ENCODE measurements at places on chromosomes 12 and 14.

- DNase-seq, result no peak
These were observed 89.0 kb downstream of the STON2 start for GRCh38 chr14:81311141-81311540.

- peak; percentile 87 for DNase-seq
These were observed 13.8 kb downstream of the NGDN start for GRCh38 chr14:23483236-23483854.

DNA sequence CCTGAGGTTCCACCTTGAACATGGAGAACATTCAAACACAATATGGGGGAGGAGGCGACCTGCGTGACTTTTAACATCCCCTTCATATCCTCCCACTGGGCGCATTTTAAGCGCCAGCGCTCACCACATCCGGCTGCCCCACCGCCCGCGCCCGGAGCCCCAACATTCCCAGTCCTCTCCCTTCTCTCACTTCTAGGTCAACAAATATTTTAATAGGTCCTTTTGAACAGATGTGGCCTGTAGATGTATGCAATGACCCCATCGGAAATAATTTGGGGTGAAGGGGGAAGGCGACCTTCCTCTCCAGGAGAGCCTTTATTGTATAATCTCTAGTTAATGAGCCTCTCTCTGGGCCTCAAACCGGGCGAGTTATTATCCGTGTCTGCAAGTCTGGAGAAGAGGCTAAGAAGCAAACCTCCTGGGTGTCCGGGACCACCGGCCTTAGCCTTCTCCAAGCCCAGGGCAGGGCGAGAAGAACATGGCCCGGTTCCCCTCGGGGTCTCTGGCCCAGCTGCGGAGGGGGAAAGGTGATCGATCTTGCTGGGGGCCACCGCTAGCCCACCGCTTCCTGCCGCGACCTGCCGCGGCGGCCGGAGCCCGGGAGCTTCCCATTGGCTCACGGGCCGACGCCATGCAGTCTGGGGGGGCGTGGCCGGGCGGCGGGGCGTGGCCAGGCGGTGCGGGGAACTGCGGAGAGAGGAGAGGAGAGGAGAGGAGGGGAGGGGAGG is 83.2 kb upstream of the HMGA2 start:
- DNase-seq, result peak; percentile 97

GRCh38 chr12:25690996-25691864 is 138.1 kb upstream of the LMNTD1 start:
- DNase-seq, result no peak

- DNase-seq, result no peak
These were observed 54.4 kb upstream of the PRMT8 start for GRCh38 chr12:3436461-3437065.

GRCh38 chr12:90404071-90404470 is 550.9 kb downstream of the CCER1 start:
- DNase-seq, result no peak

GRCh38 chr12:57491393-57492280 is 3.8 kb downstream of the MARS1 start:
- no peak for DNase-seq

GRCh38 chr12:42586268-42586667 is 3.3 kb downstream of the PRICKLE1 start:
- no peak for DNase-seq

GRCh38 chr12:57159311-57159710 is 11.9 kb upstream of the LRP1-AS start:
- no peak for DNase-seq

DNA sequence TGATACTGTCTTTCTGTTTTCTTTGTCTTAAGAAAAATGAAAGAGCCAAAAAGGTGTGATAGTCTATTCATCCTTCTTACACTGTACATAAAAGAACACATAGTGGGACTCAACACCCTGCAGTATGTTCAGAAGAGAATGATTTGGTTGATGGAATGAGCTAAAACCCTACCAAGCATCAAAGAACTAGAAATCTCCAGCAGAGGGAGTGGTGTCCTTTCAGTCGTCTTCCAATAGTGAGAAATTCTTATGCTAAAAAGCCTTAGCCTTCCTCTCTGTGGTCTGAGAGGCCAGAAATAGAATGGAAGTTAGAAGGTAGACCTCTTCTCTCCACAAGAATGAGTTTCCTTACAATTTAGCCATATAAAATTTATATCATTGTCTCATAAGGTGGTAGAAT is 393.4 kb upstream of the SEL1L start:
- no peak for DNase-seq

DNA sequence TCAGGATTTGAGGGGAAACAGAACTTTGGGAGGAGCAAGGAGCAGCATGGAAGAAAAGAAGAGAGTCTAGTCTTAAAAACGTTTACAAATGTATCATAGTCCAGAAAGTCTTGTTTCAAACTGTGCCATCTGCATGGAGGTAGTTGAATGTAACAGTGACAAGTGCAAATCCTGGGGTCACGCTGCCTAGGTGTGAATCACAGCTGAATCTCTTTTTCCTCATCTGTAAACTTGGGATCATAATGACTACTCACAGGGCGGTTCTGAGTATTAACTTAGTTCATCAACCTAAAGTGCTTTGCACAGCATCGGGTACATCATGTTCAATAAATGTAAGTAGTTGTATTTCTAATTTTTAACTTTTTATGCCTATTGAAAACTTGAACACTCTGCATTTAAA is 208.5 kb downstream of the CHST11 start:
- DNase-seq, result no peak

GRCh38 chr14:97293659-97294058 is 496.5 kb downstream of the VRK1 start:
- DNase-seq, result no peak

- no peak for DNase-seq
These were observed 66.2 kb upstream of the DYRK2 start for GRCh38 chr12:67582238-67582834.

GRCh38 chr12:93126069-93126474 is 197.0 kb upstream of the EEA1 start:
- DNase-seq, result no peak

- no peak for DNase-seq
These were observed 115.6 kb downstream of the DNAI7 start for GRCh38 chr12:25079393-25079792.

DNA sequence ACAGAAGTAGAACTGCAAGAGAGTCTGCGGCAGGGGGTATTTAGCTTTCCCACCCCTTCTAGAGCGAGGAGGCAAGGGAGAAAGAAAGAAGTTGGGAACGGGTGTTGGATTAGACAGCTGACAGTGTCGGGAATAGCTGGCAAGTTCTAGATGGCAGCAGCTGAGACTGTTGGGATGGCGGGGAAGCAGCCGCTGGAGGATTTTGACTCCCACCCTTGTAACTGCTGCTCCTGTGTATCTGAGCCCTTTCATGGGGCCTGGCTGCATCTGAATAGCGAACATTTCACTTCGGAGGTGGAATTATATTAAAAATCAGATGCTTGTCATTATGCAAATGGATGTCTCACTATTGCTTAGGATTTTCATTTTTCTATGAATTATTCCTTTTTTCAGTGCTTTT is 104.6 kb downstream of the AACS start:
- no peak for DNase-seq

- no peak for DNase-seq
These were observed 1.3 kb downstream of the FBXO33 start for GRCh38 chr14:39430762-39431415.

DNA sequence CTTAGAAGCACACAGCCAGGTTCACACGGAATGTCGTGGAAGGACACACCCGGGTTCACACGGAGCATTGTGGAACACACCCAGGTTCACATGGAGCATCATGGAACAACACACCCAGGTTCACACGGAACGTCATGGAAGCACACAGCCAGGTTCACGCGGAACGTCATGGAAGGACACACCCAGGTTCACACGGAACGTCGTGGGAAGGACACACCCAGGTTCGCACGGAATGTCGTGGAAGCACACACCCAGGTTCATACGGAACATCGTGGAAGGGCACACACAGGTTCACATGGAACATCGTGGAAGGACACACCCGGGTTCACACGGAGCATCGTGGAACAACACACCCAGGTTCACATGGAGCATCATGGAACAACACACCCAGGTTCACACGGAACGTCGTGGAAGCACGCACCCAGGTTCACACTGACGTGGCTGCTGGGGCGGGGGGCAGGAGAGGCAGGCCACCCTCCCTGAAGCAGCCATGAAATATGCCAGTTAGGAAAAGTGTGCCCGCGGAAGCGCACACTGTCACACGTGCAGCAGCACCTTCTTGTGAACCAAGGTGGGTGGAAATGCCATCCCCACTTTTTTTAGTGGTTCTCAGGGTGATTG is 86.4 kb downstream of the EP400 start:
- DNase-seq, result no peak

DNA sequence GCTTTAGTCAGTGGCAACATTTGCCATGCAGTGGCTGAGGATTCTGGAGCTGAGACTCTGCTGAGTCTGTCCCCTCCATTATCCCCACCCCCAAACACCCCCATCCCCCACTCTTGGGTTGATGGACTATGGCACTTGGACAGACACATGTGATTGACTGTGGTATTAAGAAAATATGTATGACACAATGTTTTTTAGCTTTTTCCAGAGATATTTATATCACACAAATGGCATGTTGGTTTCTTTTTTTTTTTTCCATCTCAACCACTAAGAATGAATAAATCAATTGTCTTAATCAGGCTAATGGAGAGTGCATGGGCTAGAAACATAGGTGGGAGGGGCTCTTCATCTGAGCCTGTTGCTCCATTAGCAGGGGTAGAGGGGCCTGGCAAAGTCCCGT is 30.7 kb upstream of the MAP1LC3B2 start:
- no peak for DNase-seq

GRCh38 chr12:34400986-34401658 is 378.8 kb downstream of the ALG10 start:
- peak; percentile 3 for DNase-seq

GRCh38 chr12:60394665-60395064 is 798.8 kb downstream of the SLC16A7 start:
- DNase-seq, result no peak

GRCh38 chr12:108169708-108170107 is 40.6 kb downstream of the WSCD2 start:
- DNase-seq, result no peak

- no peak for DNase-seq
These were observed 267.1 kb upstream of the FOXN3 start for GRCh38 chr14:89684139-89684538.

DNA sequence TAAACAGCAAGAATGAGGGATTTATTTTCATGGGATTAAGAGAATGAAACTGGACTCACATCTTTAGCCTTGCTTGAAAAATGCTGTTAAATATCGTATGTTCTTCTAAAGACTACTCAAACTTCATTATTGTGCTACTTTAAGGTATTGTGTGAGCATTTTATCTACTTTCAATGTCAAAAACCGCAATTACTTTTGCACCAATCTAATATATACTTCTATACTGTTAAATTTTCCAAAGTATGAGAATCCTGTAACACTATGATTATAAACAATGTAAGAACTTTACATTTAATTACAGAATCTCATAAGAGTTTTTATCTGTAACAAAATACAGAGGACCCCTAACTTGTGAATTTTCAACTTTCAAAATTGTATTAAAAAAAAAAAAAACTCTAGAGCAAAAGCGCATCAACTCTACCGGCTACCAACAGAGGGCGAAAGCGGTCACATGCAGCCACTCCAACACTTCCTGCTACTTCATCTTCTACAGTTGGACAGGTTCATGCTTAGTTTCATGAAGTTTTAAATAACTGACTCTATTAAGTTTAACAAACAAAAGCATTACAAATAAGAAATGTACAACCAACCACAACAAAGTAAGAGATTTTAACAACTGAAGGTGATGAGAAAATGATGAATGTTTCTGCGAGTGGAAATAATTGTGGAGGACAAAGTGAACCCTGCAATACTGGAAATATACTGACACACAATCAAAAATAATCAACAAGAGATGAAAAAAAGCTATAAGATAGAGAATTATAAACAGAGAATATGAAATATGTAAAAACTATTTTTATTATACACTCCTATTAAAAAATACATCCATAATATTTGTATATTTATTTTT is 210.9 kb downstream of the MED13L start:
- DNase-seq, result peak; percentile 39

DNA sequence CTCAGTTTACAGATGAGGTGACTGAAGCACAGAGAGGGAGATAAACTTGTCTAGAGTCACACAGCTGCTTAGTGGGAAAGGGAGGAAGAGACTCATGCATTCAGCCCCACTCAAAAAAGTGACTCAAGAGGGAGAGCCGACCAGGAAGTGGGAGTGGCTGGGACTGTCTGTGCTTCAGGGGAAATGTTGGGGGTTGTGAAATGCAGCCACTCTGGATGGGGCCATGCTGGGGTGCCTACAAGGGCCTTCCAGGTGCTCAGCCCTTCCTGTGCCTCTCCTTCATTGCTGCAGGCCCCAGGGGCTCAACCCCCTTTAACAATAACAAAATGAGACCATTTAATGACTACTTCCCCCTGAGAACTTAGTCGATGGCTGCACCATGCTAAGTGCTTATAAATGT is 41.8 kb downstream of the CACNA1C start:
- no peak for DNase-seq

GRCh38 chr12:45543887-45544286 is 185.6 kb upstream of the ARID2 start:
- peak; percentile 48 for DNase-seq

GRCh38 chr12:47393403-47393790 is 312.4 kb downstream of the RPAP3 start:
- DNase-seq, result no peak

DNA sequence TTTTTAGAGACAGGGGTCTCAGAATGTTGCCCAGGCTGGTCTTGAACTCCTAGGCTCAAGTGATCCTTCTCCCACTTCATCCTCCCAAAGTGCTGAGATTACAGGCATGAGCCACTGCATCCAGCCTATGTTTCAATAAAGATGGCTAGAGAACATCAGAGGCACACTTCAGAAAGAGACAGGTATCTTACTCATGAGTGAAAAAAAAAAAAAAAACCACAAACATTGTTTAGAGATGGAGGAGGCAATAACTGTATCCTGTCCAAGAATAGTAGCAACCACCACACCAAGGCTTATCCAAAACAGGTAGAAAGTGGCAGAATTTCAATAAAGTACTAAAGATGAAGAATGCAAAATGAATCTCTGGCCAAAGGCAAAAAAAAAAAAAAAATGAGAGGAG is 30.3 kb downstream of the EEA1 start:
- no peak for DNase-seq

- no peak for DNase-seq
These were observed 13.2 kb downstream of the PGF start for GRCh38 chr14:74942181-74942580.

Measured in WTC11 (cell line).